HepG2 (cell line): ENCODE measurements at places on chromosomes 16 and 17. TPM values are rescaled to one million over a fixed set of nuclear protein-coding genes. Genes with fewer than 3 reads are reported as not detected.

DNA sequence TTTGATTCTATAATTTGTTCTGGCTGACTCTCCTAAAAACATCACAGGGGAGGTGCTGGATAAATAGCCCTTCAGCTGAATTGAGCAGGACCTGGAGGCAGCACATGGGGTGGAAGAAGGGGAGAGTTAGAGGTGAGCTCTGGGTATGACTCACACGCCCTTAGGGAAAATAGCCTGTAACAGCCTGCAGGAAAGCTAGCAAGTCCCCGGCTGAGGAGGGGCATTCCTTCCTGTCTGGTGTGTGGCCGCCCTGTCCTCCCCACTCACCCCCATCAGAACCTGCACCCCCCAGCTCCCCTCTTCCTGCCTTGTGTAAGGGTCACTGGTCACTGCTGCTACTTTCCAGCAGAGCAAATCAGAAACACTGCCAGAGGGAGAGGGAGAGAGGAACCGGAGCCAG is 187.4 kb downstream of the C16orf95 start:
- H3K27ac ChIP-seq, result no peak overlapping the region
- H3K27me3 ChIP-seq, result peaks cover 3% of the 10 kb centered on the region; the same call in 1 of the 2 replicates
- no peaks in the 10 kb centered on the region for H3K36me3 ChIP-seq
- no peak overlapping the region for H3K4me3 ChIP-seq

GRCh38 chr16:84307209-84307954 is 12.7 kb downstream of the WFDC1 start:
- peaks cover 52% of the 10 kb centered on the region for H3K27me3 ChIP-seq
- H3K4me1 ChIP-seq, result no peaks in the 10 kb centered on the region
- no peaks in the 10 kb centered on the region for H3K36me3 ChIP-seq
- no peak overlapping the region for H3K27ac ChIP-seq
- DNase-seq, result no peak
- no peak overlapping the region for H3K4me3 ChIP-seq

GRCh38 chr16:88599092-88599733 is 29.0 kb downstream of the ZC3H18 start:
- no peak for DNase-seq
- no peak overlapping the region for H3K27ac ChIP-seq
- H3K4me1 ChIP-seq, result peaks cover 43% of the 10 kb centered on the region
- no peaks in the 10 kb centered on the region for H3K27me3 ChIP-seq
- H3K4me3 ChIP-seq, result no peak overlapping the region

GRCh38 chr17:79248843-79249493 is 174.3 kb downstream of the ENGASE start:
- H3K27ac ChIP-seq, result no peak overlapping the region
- H3K4me3 ChIP-seq, result no peak overlapping the region
- no peak for DNase-seq
- no peaks in the 10 kb centered on the region for H3K36me3 ChIP-seq
- peaks cover 20% of the 10 kb centered on the region for H3K27me3 ChIP-seq
- no peaks in the 10 kb centered on the region for H3K4me1 ChIP-seq

DNA sequence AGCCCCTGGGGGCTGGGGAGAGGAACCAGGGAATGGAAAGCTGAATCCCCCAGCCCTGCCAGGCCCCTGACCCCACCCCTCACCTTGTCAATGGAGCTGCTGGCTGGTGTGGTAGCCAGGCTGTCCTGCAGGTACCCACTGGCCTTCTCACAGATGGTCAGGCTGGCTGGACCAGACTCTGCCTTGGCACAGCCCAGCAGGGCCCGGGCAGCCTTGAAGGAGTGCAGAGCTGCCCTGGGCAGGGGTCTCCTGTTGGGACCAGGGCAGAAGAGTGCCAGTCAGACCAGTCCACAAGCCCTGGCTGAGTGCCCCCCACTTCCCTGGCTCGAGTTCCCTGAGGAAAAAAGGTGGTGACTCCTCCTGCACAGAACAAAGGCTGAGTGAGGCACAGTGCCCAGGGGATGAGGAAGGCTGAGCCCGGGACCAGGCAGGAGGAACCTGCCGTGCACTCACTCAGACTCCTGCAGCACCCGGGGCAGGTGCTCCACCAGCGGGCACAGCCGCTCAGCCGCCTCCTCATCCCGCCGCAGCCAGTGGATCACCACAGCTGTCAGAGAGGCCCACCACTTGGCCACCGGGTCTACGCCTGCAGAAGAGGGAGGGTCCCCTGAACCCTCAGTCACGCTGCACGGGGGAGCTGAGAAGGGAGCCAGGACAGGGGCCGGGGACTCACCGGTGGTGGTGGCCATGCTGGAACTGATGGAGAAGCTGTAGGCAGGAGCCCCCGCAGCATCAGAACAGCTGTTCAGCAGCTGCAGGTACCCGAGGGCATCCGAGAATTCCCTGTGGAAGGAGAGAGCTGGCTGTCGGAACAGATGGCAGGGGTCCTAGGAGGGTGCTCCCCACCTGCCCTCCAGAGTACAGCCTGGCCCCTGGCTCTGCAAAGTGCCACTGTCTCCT is 22.4 kb downstream of the SREBF1 start:
- no peaks in the 10 kb centered on the region for H3K27me3 ChIP-seq
- H3K4me3 ChIP-seq, result no peak overlapping the region
- peaks cover 39% of the 10 kb centered on the region for H3K4me1 ChIP-seq
- no peak for DNase-seq

Gene ADAT1
- total RNA-seq, result 40.8 and 50.7 TPM in 2 replicates
